CD4-positive, alpha-beta memory T cell (primary cell): ENCODE measurements at places on chromosomes 3 and 15. TPM values are rescaled to one million over a fixed set of nuclear protein-coding genes. Genes with fewer than 3 reads are reported as not detected.

The ITPKA gene
- not detected for total RNA-seq

The CCR9 gene
- 4.0 TPM for total RNA-seq

The ARMC8 gene
- total RNA-seq: 71.0 TPM

The P4HTM gene
- 87.3 TPM for total RNA-seq

The CCR3 gene
- total RNA-seq: 0.29 TPM

The SAMMSON gene
- total RNA-seq: not detected

The PLSCR4 gene
- total RNA-seq: not detected

The THRB gene
- total RNA-seq: not detected

The DAZL gene
- not detected for total RNA-seq

The BSN gene
- 0.15 TPM for total RNA-seq

The GCNT3 gene
- total RNA-seq: not detected

The RASGRP1 gene
- total RNA-seq: 125 TPM

The OR5K2 gene
- total RNA-seq: not detected

The SCN11A gene
- total RNA-seq: 0.15 TPM

The RTP1 gene
- total RNA-seq: not detected

The CYP11A1 gene
- total RNA-seq: not detected

The SLC22A14 gene
- not detected for total RNA-seq

The NPAP1 gene
- total RNA-seq: not detected

The ZMYND10 gene
- total RNA-seq: 3.7 TPM

The GABRB3 gene
- total RNA-seq: 0.06 TPM

The ARHGAP31 gene
- 5.8 TPM for total RNA-seq

The CMTM8 gene
- total RNA-seq: 16.8 TPM

The CSTA gene
- 0.61 TPM for total RNA-seq

The SLC22A13 gene
- total RNA-seq: 0.67 TPM

The PCOLCE2 gene
- not detected for total RNA-seq

The LRRK1 gene
- 0.58 TPM for total RNA-seq

The ZNF619 gene
- 14.0 TPM for total RNA-seq

The LAMB2 gene
- total RNA-seq: 1.1 TPM

The CMTM7 gene
- 48.0 TPM for total RNA-seq

The KIF15 gene
- total RNA-seq: 0.38 TPM

The ZNF502 gene
- 3.1 TPM for total RNA-seq

The ZNF80 gene
- 1.1 TPM for total RNA-seq
